ENCODE measurements at places on chromosomes 7 and 10.
A peak's percentile ranks its signal among the peaks of the same experiment; 100 is the strongest.

GRCh38 chr7:101411508-101411874 lies 48.8 kb downstream of the COL26A1 start:
- no peak for DNase-seq

- peak; percentile 59 for DNase-seq
Observed at GRCh38 chr7:134140889-134141867, 14.0 kb downstream of the LRGUK start.

- no peak for DNase-seq
Observed at GRCh38 chr10:69538461-69538860, 34.8 kb downstream of the NEUROG3 start.

DNA sequence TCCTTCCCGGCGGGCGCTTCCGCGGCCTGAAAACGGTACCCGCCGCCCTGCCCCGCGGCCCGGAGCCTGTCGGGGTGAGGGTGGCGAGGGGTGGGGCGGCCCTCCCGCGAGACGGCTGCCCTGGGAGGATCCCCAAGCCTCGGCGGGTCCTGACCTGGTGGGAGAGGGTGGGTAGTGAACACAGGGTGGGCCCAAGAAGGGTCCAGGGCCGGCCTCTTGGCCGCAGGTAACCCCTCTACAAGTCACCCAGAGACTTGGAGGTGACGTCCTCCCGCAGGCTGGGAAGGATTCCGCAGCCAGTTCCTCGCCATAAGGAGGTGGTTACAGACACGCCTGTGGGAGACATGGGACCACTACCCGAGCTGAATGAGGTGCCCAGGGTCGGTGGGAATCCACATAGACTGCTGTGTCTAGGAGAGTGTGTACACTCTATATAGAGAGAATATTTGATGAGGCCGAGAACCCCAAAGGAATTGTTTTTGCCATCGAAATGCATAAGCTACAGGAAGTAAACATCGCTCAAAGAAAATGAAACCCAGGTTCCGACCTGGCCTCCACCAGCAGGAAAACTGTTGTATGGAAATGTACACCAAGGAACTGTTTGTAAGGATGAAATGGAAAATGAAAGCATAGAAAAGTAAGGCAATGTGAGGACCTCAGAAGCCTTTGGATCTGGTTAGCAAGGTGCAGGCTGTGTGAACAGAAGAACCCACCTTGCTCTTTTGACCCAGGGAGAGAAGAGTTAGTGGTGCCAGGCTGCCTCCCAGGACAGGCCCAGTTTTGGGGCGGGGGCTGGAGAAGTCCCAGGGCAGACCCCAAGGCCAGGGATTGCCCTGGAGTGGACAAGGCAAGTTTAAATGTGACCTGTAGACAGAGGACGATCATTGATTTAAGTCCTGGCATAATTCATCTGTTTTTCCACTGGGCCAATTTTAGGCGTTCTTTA lies 659 bp downstream of the OPTN start:
- DNase-seq, result peak; percentile 34

DNA sequence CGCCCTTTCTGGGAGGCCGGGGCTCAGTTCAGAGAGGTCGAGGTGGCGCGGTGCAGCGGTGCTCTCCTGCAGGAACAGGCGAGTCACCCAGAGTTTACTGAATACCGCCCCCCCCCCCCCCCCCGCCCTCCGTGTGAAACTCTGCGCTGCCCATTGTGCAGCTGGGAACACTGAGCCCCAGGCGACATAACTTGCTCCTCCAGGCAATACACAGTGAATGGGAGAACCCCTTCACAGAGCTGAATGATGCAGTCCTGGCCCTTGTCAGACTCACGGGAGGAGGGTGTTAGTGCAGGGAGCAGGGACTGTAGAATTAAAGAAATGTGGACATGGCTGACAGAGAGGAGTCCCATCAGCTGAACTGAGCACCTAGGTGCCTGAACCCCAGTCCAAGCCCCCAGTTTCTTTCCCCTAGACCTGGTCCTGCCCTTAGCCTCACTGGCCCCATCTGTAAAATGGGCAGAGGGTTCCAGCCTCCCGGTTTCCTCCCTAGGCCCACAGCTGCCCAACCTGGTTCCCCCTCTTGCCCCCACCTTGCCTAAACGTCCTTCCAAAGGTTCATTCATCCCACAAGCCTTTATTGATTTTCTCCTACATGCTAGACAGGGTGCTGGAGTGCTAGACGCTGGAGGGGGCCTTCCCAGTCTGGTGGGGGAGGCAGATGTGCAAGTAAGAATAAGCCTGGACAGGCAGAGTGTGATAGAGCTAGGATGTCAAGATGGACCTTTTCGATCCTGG lies 869 bp upstream of the LOXL4 start:
- DNase-seq, result no peak

- DNase-seq, result peak; percentile 38
Observed at GRCh38 chr10:29257106-29257783, 31.6 kb upstream of the LYZL1 start.

DNA sequence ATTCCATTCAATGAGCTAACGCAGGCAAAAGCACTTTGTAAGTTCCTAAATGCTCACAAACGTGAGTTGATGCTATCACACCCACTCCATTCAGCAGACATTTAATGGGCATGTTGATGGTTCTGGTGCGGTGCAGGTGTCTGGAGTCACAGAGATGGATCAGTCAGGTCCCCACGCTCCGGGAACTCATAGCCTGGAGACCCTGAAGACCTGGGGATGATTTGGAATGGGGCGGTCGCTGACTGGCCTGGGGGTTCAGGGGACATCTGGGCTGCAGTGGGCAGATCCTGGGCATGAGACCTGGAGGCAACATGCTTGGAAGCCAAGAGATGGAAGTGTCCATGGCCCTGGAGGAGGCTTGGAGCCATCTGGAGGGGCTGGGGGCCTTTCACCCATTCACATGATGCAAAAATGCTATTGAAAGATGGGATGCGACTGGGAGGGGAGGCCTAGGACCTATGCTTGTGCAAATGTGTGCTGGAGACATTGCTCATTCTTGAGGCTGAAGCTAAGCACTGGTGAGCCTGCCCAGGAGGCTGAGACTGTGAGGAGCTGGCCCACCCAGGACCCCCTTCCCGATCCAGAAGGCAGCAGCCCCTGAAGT lies 522.6 kb downstream of the GLRX3 start:
- DNase-seq, result no peak

GRCh38 chr7:34015651-34016050 lies 110.3 kb downstream of the BMPER start:
- no peak for DNase-seq

DNA sequence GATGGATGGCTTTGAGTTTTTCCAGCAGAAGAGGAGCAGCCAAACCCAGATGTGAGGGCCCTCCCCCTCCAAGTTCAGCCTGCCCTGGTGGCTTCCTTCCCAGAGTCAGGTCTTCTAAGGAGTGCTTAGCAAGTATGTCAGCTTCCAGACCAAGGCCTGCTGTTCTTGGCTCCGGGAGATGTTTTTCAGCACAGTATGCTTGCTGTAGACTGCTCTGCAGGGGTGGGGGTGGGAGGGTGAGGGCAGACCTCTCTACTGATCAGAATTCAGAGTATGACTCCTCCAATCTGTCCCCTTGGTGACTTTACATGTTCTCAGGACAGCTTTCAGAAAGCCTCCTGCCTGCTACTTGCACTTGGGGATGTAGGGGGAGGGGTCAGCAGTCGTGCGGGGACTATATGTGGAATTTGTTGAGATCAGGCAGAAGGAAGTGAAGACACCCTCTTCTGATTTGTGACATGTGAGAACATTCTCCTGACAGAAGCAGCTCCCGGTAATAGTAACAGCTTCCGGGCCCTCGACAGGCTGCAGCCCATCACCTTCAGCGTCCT lies 516.4 kb upstream of the ZMIZ1 start:
- no peak for DNase-seq

- DNase-seq, result no peak
Observed at GRCh38 chr10:51999096-51999495, 299.7 kb upstream of the CSTF2T start.

GRCh38 chr7:36301914-36302771 lies 87.5 kb upstream of the ANLN start:
- DNase-seq, result no peak

GRCh38 chr10:1006573-1006972 lies 18.3 kb downstream of the GTPBP4 start:
- DNase-seq, result no peak

DNA sequence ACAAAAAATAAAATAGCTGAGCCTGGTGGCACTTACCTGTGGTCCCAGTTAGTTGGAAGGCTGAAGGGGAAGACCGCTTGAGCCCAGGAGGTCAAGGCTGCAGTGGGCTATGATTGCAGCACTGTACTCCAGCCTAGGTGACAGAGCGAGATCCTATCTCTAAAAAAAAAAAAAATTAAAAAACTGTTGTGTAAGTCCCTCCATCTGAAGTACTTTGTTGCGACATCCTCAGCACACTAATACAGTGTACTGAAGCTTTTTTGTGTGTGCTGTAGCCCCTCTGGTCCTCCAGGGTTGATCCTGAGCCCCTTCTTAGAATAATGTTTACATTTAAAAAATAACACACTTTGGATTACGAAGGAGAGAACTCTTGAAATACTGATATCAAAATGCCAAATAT lies 71.3 kb downstream of the PFKFB3 start:
- no peak for DNase-seq

- no peak for DNase-seq
Observed at GRCh38 chr10:124325998-124326636, 92.6 kb downstream of the OAT start.

DNA sequence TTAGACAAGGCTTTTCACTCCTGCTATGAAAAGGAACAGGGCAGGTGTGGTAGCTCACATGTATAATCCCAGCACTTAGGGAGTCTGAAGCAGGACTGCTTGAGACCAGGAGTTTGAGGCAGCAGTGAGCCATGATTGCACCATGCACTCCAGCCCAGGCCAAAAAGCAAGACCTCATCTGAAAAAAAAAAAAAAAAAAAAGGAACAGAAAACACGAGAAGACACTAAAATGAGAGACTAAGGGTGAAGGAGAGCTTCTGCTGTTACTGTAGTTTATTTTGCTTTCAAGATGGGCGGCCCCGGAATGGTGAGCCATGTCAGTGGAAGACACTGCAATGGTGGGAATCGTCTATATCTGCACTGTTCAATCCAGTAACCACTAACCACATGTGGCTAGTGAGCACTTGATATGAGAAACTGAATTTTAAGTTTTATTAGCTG lies 9.9 kb downstream of the PIP4K2A start:
- DNase-seq, result no peak

DNA sequence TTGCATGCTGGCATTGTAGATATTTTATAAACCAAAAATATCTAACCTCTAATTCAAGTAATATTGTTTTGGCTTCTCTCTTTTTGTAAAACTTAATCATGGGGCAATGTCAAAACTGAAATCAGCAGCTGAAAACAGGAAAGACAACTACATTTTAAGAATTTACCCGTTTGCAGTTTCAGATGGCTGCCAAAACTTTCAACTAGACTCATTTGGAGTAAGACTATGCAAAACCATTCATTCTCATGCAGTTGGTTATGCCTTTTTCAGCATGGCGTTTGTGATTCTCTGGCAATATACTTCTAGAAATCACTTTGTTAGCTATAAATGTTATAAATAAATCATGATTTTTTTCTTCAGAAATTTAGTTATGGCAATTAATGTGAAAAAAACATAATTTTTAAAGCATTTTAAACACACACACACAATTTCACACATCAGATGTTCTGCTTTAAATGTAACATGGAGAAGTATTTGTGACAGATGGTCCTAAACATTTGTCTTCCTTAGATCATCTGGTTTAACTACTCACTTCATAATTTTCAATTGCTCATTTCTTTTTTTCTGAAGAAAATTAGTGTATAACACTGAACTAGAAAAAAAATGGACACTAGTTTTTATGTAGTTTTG lies 116.4 kb downstream of the ITGB8 start:
- no peak for DNase-seq

DNA sequence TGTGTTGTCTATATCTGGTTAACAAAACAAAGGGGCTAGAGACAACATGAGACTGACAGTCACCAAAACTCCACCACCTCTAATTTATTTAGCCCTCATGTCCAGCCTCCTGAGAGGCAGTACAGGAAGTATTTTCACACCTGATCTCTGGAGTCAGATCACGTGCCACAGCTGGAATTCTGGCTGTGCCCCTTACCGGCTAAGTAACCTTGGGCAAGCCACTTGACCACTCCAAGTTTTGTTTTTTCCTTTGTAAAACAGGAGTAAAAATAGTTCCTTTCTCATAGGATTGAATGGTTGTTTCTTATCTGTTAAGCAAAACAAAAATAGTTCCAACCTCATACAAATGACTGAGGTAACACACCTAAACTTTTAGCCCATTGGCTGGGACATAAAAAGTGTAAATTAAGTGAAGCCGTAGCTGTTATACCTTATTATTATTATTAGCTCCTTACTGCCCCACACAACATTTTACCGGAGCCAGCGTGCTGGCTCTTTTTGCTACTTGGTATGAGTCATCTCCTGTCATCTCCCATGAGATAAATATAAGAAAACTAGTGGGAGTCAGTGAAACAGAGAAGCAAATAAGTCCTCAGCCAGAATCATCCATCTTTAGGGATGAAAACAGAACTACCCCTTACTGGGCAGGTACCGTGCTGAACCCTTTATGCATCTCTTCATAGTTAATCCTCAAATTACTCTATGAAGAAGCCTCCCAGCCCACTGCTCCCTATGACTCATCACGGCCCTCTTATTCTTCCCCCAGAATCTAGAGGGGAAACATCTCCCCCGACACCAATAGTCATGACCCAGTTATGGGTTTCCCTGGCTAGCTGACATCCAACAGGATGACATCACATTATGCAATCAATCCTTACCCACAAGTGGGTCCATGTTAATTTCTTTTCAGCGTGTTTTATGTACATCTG lies 44.9 kb downstream of the PPP1R3C start:
- DNase-seq, result no peak

DNA sequence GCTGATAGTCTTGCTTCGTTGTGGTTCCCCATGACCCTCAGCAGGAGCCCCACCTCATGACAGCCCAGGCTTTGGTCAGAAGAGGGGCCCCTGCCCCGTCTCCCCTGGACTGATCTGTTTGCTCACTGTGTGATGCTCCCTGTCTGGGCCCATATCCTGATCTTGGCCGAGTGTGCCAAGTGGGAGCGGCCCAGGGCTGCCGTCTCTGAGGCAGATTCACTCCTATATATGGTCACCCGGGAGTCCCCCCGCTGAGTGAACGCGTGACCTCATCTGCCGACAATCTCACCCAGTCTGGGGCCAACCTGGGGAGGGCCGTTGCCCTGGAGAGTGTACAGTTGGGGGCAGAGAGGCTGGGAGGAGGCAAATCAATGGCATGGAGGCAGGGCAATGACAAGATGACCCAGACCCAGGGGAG lies 34.5 kb downstream of the PPIF start:
- no peak for DNase-seq

DNA sequence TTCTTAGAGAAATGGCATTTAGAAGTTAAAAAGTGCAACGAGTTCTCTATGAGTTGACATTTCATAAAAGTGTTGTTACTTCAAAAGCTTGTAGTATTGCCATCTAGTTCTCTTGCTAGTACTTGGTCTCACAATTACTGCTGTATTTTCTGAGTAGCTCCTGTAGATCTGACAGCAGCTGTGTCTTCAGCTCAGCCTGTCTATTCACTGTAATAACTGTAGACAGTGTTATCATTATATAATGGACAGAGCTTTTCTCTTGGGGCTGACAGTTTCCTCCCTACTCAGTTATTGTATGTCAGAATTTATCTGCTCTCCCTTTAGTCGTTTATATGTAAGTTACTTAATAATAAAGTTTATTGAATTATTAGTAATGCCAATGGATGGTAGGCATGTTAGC lies 388.7 kb upstream of the VSTM2A start:
- no peak for DNase-seq

GRCh38 chr7:84081973-84082522 lies 112.5 kb downstream of the SEMA3A start:
- no peak for DNase-seq

GRCh38 chr7:108368466-108368865 lies 87.8 kb downstream of the NRCAM start:
- DNase-seq, result no peak

GRCh38 chr7:125098377-125098970 lies 168.8 kb upstream of the POT1 start:
- no peak for DNase-seq

GRCh38 chr7:80646083-80646865 lies 7.8 kb downstream of the CD36 start:
- DNase-seq, result no peak
